ENCODE measurements at places on chromosomes 5 and 9. TPM values are rescaled to one million over a fixed set of nuclear protein-coding genes. Genes with fewer than 3 reads are reported as not detected.

Gene SLC6A19
- not detected for total RNA-seq

Gene ADAMTS16
- 2.5 TPM for total RNA-seq

Gene HEMGN
- total RNA-seq: 4.1 TPM

Gene PCDHGA2
- total RNA-seq: 3.7 TPM

Gene CTSV
- total RNA-seq: 2.9 TPM

Gene ANGPTL2
- total RNA-seq: 78.1 TPM

Gene RMRP
- total RNA-seq: 2,887 TPM

Gene ZNF608
- total RNA-seq: 37.8 TPM

Gene PCDHA4
- total RNA-seq: 1.4 TPM

Gene ACTL7B
- total RNA-seq: not detected

Gene FAM200C
- total RNA-seq: 17.0 TPM

Gene CDKN2AIPNL
- 23.7 TPM for total RNA-seq

GRCh38 chr9:81384911-81385310 lies 304.4 kb downstream of the TLE1 start:
- DNase-seq: no peak

DNA sequence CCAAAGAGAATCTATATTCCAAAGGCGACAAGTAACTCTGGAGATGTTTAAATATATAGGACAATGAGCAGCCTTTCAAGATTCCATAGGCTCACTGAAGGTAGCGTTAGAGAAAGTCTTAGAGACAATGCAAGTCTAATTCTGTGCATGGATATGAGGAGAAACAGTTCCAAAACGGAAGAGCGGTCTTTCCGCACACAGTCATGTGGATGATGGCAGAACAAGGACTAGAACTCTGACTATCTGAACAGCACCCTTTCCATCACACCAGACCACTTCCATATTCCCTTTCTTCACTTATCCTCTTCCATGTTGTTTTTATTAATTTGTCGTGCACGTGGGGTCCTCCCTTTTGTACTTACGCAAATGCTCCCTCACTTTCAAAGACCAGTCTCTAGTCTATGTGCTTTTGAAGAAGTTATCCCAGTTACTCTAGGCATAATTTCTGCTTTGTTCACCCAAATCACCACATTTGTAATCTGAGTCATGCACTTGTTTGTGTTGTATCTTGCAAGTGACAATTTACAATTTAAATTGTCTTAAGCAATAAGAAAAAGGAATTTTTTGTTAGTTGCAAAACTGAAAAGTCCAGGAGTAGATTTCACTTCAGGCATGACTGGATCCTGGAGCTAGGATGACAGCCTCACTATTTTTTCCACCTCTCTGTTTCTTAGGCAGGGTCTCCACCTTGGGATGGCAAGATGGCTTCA lies 116.0 kb upstream of the ADRA1B start:
- DNase-seq: no peak

- peak; percentile 84 for DNase-seq
These were observed 250.2 kb downstream of the PDZD2 start for GRCh38 chr5:31889001-31889561.

DNA sequence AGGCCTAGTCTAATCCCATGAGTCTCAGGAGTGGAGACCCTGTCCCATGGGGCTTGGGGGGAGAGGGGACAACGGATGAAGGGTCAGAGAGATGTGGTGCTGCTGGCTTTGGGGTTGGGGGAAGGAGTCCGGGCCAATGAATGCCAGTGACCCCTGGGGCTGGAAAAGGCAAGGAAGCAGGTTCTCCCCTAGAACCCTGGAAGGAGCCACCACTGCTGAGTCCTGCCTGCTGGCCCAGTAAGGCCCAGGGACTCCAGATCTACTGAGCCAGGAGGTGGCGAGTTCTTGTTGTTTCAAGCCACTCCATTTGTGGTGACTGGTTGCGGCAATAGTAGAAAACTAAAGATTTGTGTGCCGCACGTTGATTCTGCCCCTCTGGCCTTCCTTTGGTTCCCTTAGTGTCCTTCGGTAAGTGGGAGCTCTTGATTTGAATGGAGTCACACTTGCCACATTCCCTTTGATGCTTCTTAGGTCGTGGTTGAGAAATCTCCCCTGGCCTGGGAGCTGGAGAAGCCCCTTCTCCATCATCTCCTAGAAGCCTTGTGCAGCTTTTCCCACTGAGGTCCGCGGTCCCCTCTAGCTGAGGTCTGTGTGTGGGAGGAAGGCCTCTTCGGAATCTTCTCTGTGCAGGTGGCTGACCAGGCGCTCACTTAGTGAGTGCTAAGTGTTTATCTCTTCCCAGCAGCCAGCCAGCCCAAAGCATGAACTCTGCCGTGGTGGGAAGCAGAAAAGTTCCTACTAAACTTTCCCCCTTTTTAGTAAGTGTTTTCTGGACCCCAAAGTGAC lies 9.0 kb downstream of the FCN1 start:
- no peak for DNase-seq

DNA sequence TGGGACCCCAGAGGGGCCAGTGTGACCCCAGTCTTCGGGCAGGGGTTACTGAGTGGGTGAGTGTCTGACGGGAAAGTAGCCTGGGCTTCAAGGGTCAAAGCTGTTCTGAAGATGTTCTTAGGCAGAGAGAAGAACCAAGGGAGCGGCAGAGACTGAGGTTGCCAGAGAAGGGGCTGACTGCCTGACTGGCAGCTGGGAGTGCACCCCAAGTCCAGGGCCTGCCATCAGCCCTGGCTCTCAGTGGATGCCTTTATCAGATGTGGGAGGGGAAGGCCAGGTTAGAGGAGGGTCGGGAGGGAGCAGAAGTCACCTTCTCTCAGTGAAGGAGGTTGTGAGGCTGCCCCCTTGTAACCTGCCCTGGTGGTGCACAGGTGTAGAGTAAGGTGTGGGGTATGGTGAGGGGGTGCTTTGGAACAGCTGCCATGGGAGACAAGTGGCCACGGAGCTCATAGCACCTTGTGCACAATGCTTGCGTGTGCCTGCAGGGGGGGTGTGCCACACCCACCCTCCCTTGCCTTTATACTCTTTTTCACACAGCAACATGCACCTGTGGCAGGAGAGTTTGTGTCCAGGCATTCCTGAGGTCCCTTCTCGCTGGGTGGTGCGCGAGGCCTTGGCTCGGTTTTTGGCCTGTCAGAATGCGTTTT lies 18.9 kb downstream of the RALGPS1 start:
- no peak for DNase-seq

GRCh38 chr9:88322906-88323566 lies 65.2 kb upstream of the SPIN1 start:
- DNase-seq: peak; percentile 10

- peak; percentile 35 for DNase-seq
These were observed 81.2 kb upstream of the MAP3K1 start for GRCh38 chr5:56734091-56734694.

- DNase-seq: no peak
These were observed 42.8 kb upstream of the PSD2 start for GRCh38 chr5:139752506-139753473.

DNA sequence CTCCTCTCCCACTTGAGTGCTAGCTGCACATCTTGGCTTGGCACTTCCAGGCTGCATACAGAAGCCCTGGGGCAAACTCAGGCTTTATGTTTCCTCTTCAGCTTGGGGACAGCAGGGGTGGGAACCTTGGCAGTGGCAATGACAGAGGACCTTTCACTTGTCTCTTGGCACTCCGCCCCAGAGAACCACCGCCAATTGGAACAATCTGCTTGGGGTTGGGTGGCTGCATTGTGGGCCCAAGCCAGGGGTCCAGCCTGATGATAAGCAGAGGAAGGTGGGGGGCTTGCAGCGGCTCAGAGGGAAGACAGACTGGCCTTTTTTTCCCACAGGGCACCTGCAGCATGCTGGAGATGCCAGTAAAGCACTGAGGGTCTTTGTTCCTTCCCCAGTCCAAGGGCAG lies 179.0 kb upstream of the NMUR2 start:
- DNase-seq: no peak

DNA sequence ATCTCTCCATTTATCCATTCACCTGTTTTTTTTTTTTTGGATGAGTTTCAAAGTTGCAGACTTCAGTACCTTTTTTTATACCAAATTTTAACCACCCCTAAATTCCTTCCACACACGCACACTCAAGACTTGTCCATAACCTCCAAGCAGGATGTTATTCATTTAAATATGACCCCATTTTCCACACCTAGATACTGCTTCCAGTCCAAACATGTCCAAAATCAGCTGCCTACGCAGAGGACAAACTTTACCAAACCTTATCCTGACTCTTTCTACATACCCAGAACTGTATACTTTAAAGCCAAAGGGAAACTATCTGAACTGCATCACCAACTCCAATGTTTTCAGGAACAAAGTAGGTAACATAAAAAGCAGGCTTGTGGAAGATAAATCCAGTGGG lies 36.0 kb upstream of the FYB1 start:
- DNase-seq: no peak

DNA sequence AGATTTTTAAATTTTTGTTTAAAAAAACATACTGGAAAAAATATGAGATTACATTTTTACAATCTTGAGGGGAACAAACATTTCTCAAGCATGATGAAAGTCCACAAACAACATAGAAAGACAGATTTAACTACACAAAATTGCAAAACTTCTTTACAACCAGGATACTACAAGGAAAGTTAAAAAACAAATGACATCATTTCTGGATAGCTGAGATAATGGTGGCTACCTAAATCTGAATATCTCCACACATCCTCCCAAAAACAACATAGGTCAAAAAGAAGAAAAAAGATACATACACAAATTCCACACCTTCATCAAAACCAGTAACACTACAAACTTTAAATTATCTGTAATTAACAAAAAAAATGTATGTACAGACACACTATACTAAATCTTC lies 120.8 kb upstream of the TNPO1 start:
- DNase-seq: no peak

- DNase-seq: no peak
These were observed 524 bp downstream of the FUBP3 start for GRCh38 chr9:130579738-130580463.

Measured in tongue (tissue), 3 donors.